ENCODE measurements at places on chromosomes 13 and 19. TPM values are rescaled to one million over a fixed set of nuclear protein-coding genes. Genes with fewer than 3 reads are reported as not detected.
A peak's percentile ranks its signal among the peaks of the same experiment; 100 is the strongest.

The RASIP1 gene
- 0.16 TPM for total RNA-seq

The ZBTB32 gene
- total RNA-seq: not detected

The FXYD3 gene
- total RNA-seq: 1.3 TPM

The MICU2 gene
- total RNA-seq: 57.7 TPM

The DCLK1 gene
- 80.0 TPM for total RNA-seq

DNA sequence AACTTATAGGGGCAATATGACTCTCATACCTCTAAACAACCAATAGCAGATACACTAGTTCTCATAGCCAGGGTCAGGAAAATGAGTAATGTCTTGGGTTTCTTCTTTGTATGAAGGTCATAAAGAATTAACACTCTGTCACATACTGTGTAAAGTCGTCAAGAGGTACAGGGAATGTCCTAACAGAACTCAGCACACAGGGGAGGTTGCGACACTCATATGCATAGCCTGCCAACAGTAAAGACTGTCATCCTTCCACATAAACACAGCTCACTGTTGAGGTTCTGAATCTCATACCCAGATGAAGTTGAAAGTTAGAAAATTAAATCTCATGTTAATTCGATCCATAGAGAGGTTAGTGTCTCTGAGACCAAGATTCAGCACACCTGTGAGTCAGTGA, 34.2 kb upstream of the ZNF254 start:
- no peak for DNase-seq

DNA sequence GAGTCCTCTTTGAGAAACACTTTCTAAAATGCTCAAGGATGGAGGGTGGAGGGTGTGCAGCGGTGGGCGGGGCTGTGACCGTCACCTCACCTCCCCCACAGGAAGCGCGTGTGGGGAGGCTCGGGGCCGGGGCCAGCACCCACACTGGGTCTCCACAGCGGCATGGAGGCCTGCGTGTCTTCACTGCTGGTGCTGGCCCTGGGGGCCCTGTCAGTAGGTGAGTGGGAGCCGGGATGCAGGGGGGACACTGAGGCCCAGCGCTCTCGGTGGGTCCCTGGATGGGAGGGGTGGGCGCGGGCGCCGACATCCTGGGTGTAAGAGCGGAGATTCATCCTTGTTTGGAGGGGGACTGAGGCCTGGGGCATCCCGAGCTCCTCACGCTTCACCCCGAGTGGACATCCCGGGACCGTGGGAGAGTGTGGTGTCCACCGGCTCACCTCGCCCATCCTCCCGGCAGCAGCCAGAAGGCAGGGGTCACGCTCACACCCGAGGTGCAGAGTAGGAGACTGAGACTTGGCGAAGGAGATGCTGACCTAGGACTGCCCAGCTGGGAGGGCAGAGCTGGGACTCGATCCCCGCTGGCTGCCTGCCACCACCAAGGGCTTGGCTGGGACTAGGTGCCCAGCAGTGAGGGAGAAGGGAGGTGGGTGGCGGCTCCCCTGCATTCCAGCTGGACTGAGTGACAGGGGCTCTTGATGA, at the start of gene GZMM:
Gene GZMM, plus strand, starts transcription at position 144 of the 699 bp plus-strand sequence. Its CDS starts 19 bp downstream, at position 163.
- no peak for DNase-seq

GRCh38 chr13:23558675-23559536, 11.3 kb upstream of the TNFRSF19 start:
- DNase-seq: peak; percentile 93

DNA sequence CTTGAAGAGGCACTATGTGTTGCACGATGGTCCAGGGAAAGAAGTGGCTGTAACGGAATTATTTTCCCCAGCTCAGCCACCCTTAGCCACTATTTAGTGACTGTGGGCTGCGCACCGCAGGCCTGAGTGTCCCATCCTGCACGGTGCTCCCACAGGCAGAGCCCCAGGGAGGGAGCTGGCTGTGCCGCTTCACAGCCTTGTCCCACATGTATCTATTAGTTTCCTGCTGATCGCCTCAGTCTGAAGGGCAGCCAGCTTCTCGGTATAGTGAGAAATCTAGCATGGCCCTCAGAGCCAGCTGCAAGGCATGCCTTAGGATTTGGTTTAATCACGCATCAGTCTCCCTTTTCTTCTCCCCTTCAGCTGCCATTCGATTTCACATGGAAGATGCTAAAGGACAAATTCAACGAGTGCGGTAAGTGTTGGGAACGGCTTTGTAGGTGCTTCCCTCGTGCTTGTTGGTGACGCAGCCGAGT, 15.7 kb downstream of the PRAM1 start:
- no peak for DNase-seq

DNA sequence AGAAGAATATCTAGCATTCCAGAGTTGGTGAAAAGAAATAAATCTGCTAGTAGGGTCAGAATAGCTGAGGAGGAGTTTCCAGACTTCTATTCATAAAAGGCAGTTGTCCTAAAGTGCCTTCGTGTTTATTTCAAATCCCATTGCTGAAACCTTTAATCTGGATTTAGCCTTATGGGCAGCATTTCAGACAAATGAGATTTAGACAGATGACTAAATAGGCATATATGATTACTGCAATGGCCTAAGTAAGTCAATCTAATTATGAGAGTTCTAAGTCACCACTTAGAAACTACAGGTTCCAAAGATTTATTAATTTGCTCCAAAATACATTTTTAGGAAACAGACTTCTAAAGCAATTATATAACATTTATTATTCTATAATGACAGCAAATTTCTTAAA, 368.7 kb downstream of the LIG4 start:
- DNase-seq: no peak

- no peak for DNase-seq
Measured at GRCh38 chr13:41650706-41651105, 193.4 kb downstream of the RGCC start.

DNA sequence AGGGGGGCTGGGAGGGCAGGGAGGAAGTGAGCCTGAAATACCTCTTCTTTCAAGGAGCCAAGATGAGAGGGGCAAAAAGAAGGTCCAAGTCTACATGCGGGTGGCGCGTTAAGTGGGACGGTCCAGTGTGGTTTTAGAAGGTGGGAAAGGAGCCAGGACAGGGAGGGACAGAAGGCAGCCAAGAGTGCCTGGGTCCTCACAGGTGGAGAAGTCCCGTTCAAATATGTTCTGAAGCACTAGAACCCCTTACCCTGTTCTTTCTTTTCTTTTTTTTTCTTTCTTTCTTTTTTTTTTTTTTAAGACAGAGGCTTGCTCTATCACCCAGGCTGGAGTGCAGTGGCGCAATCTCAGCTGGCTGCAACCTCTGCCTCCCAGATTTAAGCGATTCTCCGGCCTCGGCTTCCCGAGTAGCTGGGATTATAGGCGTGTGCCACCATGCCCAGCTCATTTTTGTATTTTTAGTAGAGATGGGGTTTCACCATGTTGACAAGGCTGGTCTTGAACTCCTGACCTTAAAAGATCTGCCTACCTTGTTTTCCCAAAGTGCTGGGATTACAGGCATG, 7.4 kb downstream of the CAMSAP3 start:
- DNase-seq: peak; percentile 13

- no peak for DNase-seq
Measured at GRCh38 chr19:1923319-1923718, 17.7 kb upstream of the CSNK1G2 start.

- DNase-seq: no peak
Measured at GRCh38 chr13:39254601-39255000, 216.3 kb downstream of the NHLRC3 start.

Data from fibroblast of the aortic adventitia (primary cell).